ENCODE measurements at places on chromosomes 5 and 9. TPM values are rescaled to one million over a fixed set of nuclear protein-coding genes. Genes with fewer than 3 reads are reported as not detected.

GRCh38 chr5:132070460-132071337, 2.9 kb upstream of the CSF2 start:
- no peak for DNase-seq

DNA sequence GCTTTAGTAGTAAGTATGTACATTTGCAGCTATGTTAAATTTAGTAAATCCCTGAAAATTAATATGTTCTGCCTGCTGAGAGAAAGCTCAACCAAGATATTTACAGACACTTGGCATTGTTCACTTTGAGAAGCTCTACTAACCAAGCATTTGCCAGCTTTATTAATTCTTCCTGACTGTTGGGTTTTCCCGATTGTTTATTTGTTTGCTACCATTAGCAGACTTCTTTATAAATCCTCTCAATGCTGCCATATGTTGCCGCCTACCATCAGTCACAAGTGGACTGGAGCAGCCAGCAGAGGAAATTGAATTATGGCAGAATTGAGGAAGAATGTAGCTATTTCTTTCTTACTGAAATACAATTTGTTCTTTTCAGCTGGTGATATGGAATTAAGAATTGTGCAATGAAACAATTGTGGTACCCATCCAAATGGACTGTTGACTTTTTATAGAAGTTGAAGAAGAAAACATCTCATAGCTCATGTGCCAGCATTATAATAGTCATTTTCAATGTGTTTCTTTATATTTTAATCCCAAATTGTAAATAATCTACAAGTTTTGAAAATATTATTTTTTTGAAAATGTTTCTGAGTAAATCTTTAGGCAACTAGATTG, 588.7 kb upstream of the CDH6 start:
- DNase-seq, result no peak

The IGIP gene
- 6.8 TPM for polyA plus RNA-seq

The TMEM252 gene
- 8.1 TPM for polyA plus RNA-seq

Measured in renal cortex interstitium (tissue), 15 donors.